IMR-90 (cell line): ENCODE measurements at places on chromosomes 5 and 9. TPM values are rescaled to one million over a fixed set of nuclear protein-coding genes. Genes with fewer than 3 reads are reported as not detected.

DNA sequence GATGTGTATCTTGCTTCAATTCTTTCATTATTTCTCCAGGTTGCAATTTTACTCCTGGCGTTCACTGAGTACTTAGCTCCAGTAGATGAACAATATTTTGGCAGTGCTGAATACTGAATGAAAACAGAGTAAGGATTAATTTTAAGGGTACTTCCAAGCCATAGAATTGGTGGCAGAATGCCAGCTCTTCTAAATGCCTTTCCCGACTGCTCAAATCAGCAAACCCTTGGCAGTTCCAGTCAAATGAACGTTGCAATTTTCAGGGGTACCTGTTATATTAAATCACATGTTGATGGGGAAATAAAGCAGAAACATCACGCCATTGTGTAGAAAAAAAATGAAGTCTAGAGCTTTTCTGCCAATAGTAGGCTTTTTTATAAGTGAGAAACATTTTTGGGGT is 282.4 kb upstream of the RPS23 start:
- no peak for DNase-seq
- no peak overlapping the region for H3K27ac ChIP-seq
- no peaks in the 10 kb centered on the region for H3K27me3 ChIP-seq
- H3K4me1 ChIP-seq, result no peaks in the 10 kb centered on the region
- H3K36me3 ChIP-seq, result no peaks in the 10 kb centered on the region

GRCh38 chr5:137393196-137393993 is 105.7 kb downstream of the SPOCK1 start:
- no peak overlapping the region for H3K27ac ChIP-seq
- H3K36me3 ChIP-seq, result no peaks in the 10 kb centered on the region
- H3K4me3 ChIP-seq, result no peak overlapping the region
- H3K27me3 ChIP-seq, result no peaks in the 10 kb centered on the region

DNA sequence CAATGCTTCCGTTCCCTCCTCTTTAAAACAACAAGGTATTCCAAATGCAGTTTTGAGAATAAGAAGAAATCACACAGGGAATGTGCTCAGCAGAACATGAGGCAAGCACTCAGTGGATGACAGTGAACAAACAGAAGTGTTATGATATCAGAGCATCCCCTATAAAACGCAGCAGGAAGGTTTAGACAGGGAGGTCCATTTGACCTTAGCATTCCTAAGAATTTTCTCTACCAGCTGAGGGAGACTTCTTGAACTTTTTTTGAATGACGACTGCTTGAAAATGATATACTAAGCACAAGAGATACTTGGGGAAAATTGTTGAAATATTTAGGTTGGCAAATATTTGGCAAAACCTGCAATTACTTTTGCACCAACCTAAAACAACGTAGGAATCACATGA is 3.9 kb downstream of the AMACR start:
- peaks cover 4% of the 10 kb centered on the region; the same call in 1 of the 2 replicates for H3K36me3 ChIP-seq
- DNase-seq, result no peak
- H3K27me3 ChIP-seq, result no peaks in the 10 kb centered on the region
- H3K27ac ChIP-seq, result no peak overlapping the region
- H3K4me1 ChIP-seq, result peaks cover 12% of the 10 kb centered on the region

- H3K4me1 ChIP-seq, result no peaks in the 10 kb centered on the region
- peaks cover 17% of the 10 kb centered on the region for H3K27me3 ChIP-seq
- H3K36me3 ChIP-seq, result no peaks in the 10 kb centered on the region
- no peak overlapping the region for H3K4me3 ChIP-seq
- H3K27ac ChIP-seq, result no peak overlapping the region
These were observed 28.1 kb downstream of the FYB1 start for GRCh38 chr5:39191216-39191615.

DNA sequence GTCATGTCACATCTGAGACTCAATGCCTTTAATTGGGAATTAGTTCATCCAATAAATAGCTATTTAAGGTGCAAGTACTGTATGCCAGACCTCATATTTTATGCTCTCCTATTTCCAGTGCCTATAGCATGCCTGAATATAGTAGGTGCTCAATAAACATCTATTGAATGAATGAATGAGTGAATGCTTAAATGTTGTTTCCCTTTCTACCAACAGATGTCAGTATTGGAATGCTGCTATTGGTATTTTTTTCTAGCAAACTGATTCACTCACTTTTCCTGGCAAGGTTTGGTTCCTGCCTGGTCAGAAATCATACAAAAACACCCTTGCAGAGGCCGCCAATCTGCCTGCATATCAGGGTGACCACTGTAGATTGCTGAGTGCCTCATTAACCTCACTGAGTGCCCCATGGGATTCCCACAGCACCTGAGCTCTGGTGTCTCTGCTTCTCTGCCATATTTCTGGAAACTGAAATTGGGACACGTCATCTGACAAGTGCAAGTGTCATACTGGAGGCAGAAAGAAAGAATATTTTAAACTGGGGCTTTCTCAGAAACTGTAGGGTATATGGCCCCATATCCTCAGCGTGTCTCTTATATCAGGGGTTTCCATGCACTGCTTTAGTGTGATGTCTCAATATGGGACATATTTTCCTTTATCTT is 359.7 kb downstream of the TRIM32 start:
- no peaks in the 10 kb centered on the region for H3K27me3 ChIP-seq
- H3K27ac ChIP-seq, result no peak overlapping the region
- no peak for DNase-seq
- H3K4me1 ChIP-seq, result no peaks in the 10 kb centered on the region

- H3K4me1 ChIP-seq, result no peaks in the 10 kb centered on the region
- no peak overlapping the region for H3K27ac ChIP-seq
- DNase-seq, result no peak
These were observed 15.4 kb downstream of the LMAN2 start for GRCh38 chr5:177336112-177336511.

- H3K27ac ChIP-seq, result no peak overlapping the region
- no peaks in the 10 kb centered on the region for H3K36me3 ChIP-seq
- H3K4me1 ChIP-seq, result peaks cover 16% of the 10 kb centered on the region
- no peak for DNase-seq
- H3K4me3 ChIP-seq, result no peak overlapping the region
These were observed 73.0 kb upstream of the RAI14 start for GRCh38 chr5:34583167-34583566.

DNA sequence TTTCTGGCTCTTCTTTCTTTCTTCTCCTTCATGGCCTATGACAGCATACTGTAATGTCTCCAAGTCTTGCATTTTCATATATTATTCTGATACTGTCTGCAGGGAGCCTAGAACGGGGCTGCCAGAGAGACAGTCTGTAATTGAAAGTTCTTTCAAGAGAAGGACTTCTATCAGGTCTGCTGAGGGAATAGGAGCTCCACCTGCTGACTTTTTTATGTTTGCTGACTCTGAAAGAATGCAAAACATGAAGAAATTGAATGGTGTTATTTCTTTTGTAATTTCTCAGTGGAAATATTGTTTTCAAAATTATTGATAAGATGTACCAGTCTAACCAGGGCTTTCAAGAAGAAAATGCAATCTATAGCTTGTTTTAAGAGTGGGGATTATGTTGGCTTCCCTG is 121.9 kb upstream of the RFX3 start:
- no peak overlapping the region for H3K4me3 ChIP-seq
- H3K27ac ChIP-seq, result no peak overlapping the region
- H3K36me3 ChIP-seq, result no peaks in the 10 kb centered on the region
- no peaks in the 10 kb centered on the region for H3K4me1 ChIP-seq
- DNase-seq, result no peak

- H3K36me3 ChIP-seq, result no peaks in the 10 kb centered on the region
- no peak overlapping the region for H3K27ac ChIP-seq
- H3K4me3 ChIP-seq, result no peak overlapping the region
- H3K4me1 ChIP-seq, result no peaks in the 10 kb centered on the region
These were observed 153.9 kb downstream of the PCSK5 start for GRCh38 chr9:76044266-76044819.

DNA sequence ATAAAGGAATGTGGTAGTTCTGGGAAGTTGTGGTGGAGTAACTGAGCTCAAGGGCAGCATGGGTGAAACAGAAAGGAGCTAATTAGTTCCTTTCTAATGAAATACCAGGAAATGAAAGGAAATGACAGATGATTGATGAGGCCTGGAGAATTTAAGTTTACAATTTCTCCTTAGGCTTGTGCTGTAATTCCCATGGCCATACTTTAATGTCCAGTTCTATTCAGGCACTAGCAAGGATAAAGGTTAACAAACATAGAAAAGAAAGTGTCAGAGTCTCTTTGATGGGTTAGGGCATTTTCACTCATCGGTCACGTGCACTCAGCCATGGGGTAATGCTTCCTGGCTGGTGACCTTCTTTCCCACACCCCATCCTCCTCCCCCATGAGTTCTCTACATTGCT is 70.3 kb downstream of the CTSL start:
- DNase-seq, result no peak
- H3K4me3 ChIP-seq, result no peak overlapping the region
- no peak overlapping the region for H3K27ac ChIP-seq
- H3K4me1 ChIP-seq, result peaks cover 8% of the 10 kb centered on the region

- no peaks in the 10 kb centered on the region for H3K27me3 ChIP-seq
- peaks cover 5% of the 10 kb centered on the region for H3K4me1 ChIP-seq
- H3K27ac ChIP-seq, result no peak overlapping the region
- H3K36me3 ChIP-seq, result peaks cover 8% of the 10 kb centered on the region; the same call in 1 of the 2 replicates
- H3K4me3 ChIP-seq, result no peak overlapping the region
These were observed 68.6 kb downstream of the NLN start for GRCh38 chr5:65790371-65791163.

- H3K36me3 ChIP-seq, result no peaks in the 10 kb centered on the region
- no peak for DNase-seq
- H3K27me3 ChIP-seq, result no peaks in the 10 kb centered on the region
- H3K4me3 ChIP-seq, result no peak overlapping the region
These were observed 623.3 kb downstream of the HINT1 start for GRCh38 chr5:130541617-130542221.

- H3K27ac ChIP-seq, result no peak overlapping the region
- H3K4me3 ChIP-seq, result no peak overlapping the region
- peaks cover 9% of the 10 kb centered on the region; the same call in 1 of the 2 replicates for H3K36me3 ChIP-seq
- no peaks in the 10 kb centered on the region for H3K27me3 ChIP-seq
- no peaks in the 10 kb centered on the region for H3K4me1 ChIP-seq
These were observed 76.1 kb downstream of the FNIP1 start for GRCh38 chr5:131720714-131721113.

GRCh38 chr5:135831439-135831838 is 3.0 kb upstream of the SLC25A48 start:
- no peak overlapping the region for H3K4me3 ChIP-seq
- H3K36me3 ChIP-seq, result no peaks in the 10 kb centered on the region
- H3K27me3 ChIP-seq, result peaks cover 45% of the 10 kb centered on the region
- H3K4me1 ChIP-seq, result no peaks in the 10 kb centered on the region
- H3K27ac ChIP-seq, result no peak overlapping the region

GRCh38 chr9:107138261-107138992 is 144.7 kb upstream of the RAD23B start:
- no peak overlapping the region for H3K4me3 ChIP-seq
- H3K27me3 ChIP-seq, result peaks cover 28% of the 10 kb centered on the region
- no peaks in the 10 kb centered on the region for H3K36me3 ChIP-seq
- H3K4me1 ChIP-seq, result no peaks in the 10 kb centered on the region

DNA sequence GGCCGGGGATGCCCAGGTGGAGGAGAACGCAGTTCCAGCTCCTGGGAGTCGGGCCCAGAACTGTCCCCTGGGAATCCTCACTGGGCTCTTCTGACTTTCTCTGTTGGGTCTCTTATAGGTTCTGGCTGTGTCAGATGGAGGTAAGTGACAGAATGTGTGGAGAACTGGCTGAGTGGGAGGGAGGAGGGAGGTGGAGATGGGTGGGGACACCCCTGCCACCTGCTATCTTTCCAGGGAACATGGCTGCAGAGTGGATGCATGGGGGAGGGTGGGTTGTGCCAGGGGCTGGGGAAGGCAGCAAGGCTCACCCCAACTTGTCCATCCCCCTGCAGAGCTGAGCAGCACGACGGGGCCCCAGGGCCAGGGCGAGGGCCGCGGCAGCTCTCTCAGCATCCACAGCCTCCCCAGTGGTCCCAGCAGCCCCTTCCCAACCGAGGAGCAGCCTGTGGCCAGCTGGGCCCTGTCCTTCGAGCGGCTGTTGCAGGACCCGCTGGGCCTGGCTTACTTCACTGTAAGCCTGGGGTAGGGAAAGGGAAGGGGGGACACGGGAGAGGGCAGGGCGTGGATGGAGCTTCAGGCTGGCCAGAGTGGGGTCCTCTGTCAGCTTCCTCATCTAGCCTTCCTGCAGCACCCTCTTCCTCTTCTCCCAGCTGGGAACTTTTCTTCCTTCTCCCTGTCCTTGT is 8.3 kb downstream of the RGS14 start:
- H3K4me1 ChIP-seq, result peaks cover 9% of the 10 kb centered on the region; the same call in 1 of the 2 replicates
- peak overlapping the region; percentile 41 for H3K27ac ChIP-seq
- no peak for DNase-seq
- peaks cover 9% of the 10 kb centered on the region; the same call in 1 of the 2 replicates for H3K27me3 ChIP-seq
- no peaks in the 10 kb centered on the region for H3K36me3 ChIP-seq

DNA sequence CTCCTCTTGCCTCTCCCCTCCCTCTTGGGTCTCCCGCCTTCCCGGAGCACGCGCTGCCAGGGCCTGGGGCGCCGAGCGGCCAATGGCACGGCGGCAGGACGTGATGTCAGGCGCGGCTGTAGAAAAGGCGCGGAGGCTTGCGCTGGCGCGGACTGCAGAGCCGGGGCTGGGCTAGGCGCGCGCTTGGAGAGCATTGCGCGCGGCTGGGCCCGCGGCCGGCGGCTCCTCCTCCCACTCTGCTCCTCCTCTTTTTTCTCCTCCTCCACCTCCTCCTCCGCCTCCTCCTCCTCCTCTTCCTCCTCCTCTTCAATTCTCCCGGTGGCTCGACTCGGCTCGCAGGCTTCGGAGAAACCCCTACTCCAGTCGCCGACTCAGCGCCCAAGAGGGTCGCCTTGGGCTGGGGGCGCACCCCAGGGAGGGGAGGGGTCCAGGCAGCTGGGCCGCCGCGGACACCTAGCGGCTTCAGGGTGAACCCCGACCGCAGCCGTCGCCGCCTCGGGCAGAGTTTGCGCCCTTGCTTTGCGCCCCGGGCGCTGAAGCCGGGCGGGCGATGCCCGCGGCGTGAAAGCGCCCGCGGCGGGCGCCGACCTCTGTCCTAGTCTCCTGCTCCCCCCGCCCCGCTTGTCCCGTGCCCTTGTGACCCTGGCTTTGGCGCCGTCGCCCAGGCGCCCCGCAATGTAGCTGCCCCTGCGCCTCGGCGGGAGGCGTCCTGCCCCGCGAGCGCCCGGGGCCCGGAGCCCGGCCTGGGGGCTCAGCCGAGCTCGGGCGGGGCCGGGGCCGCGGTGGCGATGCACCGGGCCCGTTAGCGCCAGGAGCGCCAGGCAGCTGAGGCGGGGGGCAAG is at the start of gene LHX2:
Gene LHX2 (plus strand): TSS at position 309 of the 842 bp plus-strand sequence. CDS start 581 bp downstream, outside the sequence.
- peak; percentile 52 for DNase-seq
- peaks cover 2% of the 10 kb centered on the region; the same call in 1 of the 2 replicates for H3K4me1 ChIP-seq
- H3K36me3 ChIP-seq, result no peaks in the 10 kb centered on the region
- H3K27ac ChIP-seq, result no peak within 1 kb of the TSS
- peaks cover 97% of the 10 kb centered on the region for H3K27me3 ChIP-seq

The OGN gene
- under 0.01 TPM in 1 of 2 replicates, not detected in the other for total RNA-seq

The MEIKIN gene
- not detected in 2 replicates for total RNA-seq

The CCIN gene
- total RNA-seq, result 1.1 TPM in 2 replicates

The DPM2 gene
- total RNA-seq, result 10.8 TPM in 2 replicates
